Activated effector memory CD4-positive, alpha-beta T cell treated with Interleukin-2 at 50 U/mL for 16 hours (primary cell): ENCODE measurements at places on chromosomes 11 and 22.

- no peak for DNase-seq
Measured at GRCh38 chr11:48043111-48043990, 63.0 kb downstream of the PTPRJ start.

DNA sequence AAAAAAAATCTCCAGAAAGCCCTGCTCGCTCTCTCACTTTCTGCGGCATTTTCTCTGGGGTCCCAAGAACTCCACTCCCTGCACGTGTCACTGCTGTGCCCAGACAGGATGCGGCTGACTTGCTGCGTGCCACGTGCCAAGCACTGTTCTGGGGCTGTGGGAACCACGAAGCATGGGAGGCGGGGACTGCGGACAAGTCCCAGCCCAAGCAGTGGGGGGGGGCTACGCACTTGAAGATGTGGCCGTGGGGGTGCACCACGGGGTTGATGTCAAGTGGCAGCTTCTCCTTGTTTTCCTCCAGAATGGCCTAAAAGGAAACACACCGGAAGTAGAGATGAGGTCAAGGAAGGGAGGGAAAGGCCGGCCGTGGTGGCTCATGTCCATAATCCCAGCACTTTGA lies 10.8 kb downstream of the TTLL12 start:
- no peak for DNase-seq

DNA sequence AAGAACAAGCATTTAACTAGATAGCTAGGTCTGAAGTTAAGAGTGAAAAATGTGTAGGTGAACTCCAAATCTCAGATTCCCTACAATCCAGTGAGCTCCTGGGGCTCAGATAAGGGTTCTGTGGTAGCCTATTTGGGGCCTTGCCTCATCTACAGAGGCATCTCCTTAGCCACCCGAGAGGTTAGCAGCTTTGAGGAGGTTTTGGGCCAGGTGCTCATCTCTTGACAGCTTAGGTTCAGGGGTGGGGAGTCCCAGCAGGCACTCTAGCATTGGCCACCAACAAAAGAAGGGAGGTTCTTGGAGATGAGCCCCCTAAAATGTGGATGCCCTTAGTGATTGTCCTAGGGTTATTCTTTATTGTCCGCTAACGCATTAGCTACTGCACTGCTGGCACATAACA lies 184.4 kb upstream of the B3GAT1 start:
- no peak for DNase-seq

GRCh38 chr22:50676661-50677492 lies 4.3 kb downstream of the SHANK3 start:
- no peak for DNase-seq

- DNase-seq = no peak
Measured at GRCh38 chr22:32987081-32987631, 71.0 kb downstream of the SYN3 start.
